ENCODE measurements at places on chromosomes 1 and 21.

GRCh38 chr1:186009039-186009737 is 275.0 kb downstream of the HMCN1 start:
- DNase-seq: no peak

- peak; percentile 3 for DNase-seq
These were observed 55.0 kb upstream of the PAX7 start for GRCh38 chr1:18575620-18576019.

DNA sequence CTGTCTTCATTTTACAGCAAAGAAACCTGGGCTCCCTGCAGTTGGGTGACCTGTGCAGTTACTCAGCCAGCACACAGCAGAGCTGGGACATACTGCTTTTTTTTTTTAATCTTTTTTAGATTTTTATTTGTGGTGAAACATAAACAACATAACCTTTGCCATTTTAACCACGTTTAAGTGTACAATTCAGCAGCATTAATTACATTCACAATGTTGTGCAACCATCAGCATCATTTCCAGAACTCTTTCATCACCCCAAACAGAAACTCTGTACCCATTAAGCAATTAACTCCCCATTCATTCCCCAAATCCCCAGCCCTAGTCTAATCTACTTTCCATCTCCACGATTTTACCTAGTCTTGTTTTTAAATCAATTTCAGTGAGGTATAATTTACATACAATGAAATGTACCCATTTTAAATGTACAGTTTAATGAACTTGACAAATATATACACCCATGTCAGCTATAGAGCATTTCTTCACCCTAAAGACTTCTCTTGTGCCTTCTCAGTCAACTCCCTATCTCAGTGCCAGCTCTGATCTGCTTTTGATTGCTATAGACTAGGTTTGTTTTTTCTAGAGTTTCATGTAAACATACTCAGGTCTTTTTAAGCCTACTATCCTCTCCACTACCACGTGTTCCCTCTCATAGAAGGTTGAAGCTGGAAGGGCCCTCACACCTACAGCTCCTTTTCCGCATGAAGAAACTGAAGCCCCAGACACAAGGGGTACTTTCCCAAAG is 37.8 kb upstream of the C8B start:
- DNase-seq: no peak

DNA sequence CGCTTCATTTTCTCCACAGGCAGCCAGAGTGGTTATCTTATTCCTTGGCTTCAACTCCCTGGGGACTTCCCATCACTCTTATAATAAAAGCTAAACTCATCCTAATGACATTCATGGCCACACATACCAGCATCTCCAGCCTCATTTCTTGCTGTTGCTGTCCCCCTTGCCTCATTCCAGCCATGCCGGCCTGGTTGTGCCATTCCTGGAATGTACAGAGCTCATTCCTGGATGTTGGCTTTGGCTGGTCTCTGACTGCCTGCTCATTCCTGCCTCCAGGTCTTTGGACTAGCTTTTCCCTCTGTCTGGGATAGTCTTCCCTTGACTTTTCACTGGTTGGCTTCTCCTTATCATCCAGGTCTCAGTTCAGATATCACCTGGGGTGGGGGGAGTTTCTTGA is 2.4 kb upstream of the PEF1 start:
- no peak for DNase-seq

GRCh38 chr1:11132563-11133293 is 33.1 kb upstream of the EXOSC10 start:
- DNase-seq: no peak

DNA sequence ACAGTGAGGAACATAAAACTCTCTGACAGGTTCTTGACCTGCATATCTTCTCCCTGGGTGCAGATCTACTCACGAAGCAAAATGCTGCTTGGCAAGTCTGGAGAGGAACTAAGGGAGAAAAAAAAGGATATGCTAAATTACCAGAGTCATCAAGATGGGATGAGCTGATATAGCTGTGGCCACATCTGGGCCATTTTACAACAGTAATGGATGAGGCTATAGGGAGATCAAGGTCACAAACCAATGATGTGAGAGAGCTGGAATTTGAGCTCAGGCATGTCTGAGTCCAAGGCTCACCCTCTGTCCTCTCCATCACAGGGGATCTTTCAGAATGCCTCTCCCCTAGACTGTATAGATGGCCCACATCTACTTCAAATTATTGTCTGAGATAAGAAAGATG is 26.2 kb downstream of the ZMYND12 start:
- DNase-seq: no peak

- no peak for DNase-seq
These were observed 31.1 kb downstream of the RUNX3 start for GRCh38 chr1:24898909-24899439.

GRCh38 chr21:18812308-18812707 is 408.7 kb upstream of the TMPRSS15 start:
- no peak for DNase-seq

DNA sequence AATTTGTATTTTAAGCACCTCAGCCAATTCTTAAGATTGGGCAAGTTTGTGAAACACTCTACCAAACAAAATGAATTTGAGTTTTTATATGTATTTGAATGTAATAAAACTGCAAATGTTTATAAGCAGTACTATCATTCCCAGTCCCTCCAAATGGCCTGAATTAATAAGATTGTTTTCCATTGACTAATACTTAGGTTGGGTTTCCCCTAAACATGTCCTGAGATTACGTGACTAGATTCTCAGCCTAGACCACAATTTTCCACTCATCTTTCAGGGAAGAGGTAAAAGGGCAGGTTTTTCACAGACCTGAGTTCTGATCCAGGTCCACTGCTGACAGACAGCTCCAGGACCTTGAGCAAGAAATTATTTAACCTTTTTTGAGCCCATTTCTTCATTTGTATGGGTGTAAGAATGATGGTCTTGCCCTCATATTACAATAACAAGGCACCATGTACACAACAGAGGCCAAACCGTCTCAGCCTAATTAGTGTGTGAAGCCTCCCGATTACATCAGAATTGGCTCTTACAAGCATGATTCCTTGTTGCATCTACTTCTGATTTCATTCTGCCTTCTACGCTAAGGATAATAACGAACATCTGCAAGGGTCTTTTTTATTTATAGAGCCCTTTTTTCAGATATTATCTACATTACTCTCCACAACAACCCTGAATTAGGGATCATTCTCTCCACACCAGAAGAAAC is 51.2 kb downstream of the BEND5 start:
- no peak for DNase-seq

GRCh38 chr21:41891132-41891531 is 12.0 kb upstream of the PRDM15 start:
- no peak for DNase-seq

DNA sequence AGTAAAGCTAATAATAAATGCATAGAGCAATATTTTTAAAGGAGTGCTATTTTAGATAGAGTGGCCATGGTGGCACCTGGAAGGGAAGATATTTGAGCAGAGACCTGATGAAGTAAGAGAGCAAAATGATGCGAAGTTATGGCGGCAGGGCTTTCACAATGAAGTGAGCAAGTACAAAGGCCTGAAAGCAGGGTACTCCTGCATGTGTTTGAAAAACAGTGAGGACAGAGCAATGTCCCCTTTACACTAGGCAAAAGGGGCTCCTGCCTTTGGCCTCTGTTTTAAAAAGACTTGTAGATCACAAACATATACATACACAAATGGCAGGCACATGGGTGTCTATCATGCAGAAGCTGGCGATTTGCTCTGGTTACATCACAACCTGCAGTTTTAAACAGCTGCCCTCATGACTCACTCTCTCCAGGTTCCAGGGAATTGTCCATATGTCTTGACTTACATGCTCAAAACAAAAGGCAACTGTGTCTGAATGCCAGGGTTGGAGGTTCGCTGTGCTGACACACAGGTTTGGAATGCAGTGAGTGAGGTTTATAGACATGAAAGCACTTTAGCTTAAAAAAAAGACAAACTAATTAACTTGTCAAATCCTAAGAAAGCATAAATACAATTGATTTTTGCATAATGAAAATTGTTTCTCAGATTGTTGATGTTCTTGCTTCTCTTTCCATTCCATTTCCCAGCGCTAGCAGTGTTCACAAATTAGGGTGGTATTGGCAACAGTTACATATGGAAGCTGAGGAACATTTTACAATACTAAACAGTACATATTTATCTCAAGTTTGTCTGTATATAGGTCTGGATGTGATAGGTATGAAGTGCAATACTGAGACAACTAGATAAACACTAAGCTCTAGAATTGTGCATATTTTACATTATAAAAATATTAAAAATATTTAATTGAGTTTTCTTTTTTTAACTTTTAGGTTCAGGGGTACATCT is 313.9 kb downstream of the BARHL2 start:
- no peak for DNase-seq

GRCh38 chr1:83998498-83999315 is at the start of gene TTLL7:
TTLL7 (minus strand) TSS chr1:83999132; CDS start chr1:83952211, 46,921 bp downstream.
- DNase-seq: peak; percentile 9

DNA sequence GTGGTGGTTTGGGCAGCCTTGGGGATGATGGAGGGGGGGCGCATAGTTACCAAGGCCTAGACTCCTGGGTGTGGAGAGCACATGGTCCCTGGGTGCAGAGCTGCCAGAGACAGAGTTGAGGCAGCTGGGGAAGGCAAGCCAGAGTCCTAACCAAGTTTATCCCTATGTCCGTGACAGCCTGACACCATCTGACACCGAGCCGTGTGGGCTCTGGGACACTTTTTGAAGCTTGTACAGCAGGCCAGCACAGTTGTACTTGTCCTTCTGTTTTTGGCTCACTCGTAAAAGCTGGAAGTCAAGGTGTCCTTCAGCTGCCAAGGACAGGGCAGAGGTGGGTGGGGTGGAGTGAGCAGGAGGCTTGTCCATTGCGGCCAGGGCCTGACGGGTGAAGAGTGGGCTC is 28.5 kb downstream of the SLC26A9 start:
- DNase-seq: no peak

DNA sequence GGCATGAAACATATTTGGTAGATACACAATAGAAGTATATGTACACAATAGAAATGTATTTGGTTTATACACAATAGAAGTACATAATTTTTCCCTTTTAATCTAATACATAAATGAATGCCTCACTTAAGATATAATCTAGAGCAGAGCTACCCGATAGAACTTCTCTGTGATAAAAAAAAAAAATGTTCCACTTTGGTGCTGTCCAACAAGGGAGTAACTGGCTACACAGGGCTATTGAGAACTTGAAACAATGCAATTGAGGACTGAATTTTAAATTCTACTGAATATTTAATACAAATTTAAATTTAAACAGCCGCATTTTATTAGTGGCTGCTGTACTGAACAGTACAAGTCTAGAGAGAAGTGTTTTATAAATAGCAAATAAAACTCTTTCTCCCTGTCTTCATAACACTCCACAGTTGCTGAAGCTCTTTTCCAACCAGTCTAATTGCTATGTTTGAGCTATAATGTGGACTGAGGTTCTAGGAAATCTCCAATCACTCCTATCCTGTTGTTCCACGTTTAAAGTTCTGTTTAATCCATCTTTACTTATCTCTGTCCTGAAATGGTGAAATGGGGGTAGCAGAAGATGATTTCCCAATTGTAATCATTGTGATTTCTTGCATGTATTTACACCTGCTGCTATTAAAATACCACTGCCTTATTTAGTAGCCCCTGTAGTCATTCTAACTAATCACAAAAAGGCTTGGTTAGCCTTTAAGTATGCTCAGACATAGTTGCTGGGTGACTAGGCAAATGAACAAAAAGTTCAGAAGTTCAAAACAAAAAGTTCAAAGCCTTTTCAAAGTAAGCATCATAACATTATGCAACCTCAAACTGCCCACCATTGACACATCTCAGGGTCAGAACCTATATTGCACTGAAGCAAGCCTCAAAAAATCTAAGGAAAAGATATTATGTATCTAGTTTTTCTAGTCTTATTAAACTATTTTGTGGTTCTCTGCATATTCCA is 192.3 kb upstream of the C1orf87 start:
- no peak for DNase-seq

GRCh38 chr1:223556414-223557129 is 108.9 kb downstream of the CAPN8 start:
- DNase-seq: no peak
